ENCODE measurements at places on chromosomes 6 and 20.

GRCh38 chr6:74280130-74280692, 584.2 kb downstream of the CD109 start:
- DNase-seq = no peak

DNA sequence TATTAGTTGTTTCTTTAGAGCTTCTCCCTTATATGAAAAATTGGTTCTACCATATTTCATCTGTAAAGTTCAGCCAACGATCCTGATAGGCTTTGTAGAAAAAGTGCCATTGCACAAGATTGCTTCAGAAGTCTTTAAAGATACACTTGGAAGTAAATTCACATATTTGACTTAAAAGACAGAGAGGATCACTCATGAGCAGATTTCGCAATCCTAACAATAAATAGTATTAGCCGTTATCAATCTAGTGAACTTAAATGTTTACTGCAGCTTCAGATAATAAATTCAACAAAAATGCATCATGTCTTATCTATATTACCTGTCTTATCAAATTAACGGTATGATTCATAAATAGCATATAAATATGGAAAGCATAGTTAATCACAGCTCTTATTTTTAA, 8.7 kb upstream of the SLC17A4 start:
- no peak for DNase-seq

DNA sequence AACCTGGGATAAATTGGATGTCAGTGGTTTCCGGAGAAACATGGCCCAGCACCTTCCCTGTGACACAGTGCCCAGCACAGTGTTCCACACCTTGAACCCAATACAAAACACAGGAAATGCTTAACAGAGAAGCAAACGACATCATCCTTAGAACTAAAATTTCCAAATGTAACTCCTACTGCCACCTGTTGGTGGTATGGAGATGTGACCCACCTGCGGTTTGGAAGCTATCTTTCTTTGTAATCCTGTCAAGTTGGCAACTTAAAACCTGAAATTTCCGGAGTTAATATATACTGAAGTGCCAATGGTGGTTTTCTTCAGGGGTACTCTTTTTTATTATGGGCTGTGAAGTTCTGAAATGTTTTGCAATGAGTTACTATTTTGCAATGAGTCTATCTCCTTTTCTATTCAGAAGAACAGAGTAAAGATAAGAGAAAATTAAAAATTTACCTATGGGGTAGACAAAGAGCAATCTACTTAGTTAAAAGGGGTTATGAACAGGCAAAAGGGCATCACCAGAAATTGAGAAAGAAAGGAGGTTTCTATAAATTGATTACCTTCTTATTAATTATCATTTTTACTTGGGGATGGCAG, 658.8 kb downstream of the PTPRT start:
- DNase-seq = no peak

DNA sequence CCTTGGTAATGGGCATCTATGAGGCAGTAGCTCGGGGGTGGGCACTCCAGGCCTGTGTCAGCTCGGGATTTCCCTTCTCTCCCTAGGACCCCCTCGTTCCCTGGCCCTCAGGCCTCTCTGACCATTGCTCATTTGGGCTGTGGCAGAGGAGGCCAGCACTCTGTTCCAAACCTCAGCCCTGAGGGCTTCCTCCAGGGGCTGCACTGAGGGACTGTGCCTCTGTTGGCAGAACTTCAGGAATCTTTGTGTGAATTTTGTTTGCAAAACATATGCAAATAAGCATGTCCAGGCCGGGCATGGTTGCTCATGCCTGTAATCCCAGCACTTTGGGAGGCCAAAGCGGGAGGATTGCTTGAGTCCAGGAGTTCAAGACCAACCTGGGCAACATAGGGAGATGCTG, 11.0 kb downstream of the PACSIN1 start:
- no peak for DNase-seq

- DNase-seq = no peak
Observed at GRCh38 chr6:6046716-6047115, 40.0 kb upstream of the NRN1 start.

- DNase-seq = no peak
Observed at GRCh38 chr6:5424726-5425125, 163.4 kb downstream of the FARS2 start.

- no peak for DNase-seq
Observed at GRCh38 chr6:130337534-130337933, 28.3 kb upstream of the TMEM200A start.
